SW480 (cell line): ENCODE measurements at places on chromosomes 5 and 9.

GRCh38 chr5:154766558-154767281, 11.5 kb downstream of the LARP1 start:
- no peak for DNase-seq

DNA sequence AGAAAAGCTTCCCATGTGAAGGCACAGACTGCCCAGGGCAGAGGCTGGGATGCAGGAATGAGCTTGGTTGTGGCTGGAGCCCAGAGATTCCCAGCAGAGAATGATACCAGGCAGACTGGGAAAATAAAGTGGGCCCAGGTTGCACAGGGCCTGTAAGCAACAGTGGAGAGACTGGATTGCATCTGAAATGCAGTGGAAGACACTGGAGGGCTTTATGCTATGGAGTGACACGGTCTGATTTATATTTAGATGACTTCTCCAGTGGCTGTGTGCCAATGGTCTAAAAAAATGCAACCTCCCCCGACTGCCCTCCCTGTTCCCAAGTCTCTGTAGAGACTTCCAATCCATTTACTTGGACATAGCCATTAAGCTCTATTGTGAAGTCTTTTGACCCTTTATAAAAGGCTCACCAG, 951.1 kb upstream of the DMAC1 start:
- no peak for DNase-seq

DNA sequence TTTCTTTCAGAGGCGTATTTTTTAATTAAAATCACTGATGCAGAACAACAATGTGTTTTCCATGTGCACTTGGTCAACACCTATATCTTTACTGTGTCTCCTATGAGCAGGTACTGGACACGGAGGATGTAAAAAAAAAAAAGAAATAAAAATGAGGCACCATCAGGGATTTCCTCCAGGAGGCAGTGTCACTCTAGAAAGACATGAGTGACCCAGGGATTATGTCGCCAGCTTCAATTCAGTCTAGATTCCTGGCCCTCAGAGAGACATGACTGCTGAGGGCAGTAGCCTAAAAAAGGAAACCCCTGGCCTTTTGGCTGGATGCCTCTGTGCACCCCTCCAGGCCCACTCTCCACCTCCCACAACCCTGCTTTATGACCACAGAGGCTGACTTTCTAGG, 18.3 kb upstream of the IL33 start:
- DNase-seq = no peak

GRCh38 chr9:105307591-105308130, 63.2 kb downstream of the SLC44A1 start:
- DNase-seq = no peak

GRCh38 chr5:71860048-71860447, 141.0 kb downstream of the CARTPT start:
- DNase-seq = no peak

- no peak for DNase-seq
Measured at GRCh38 chr5:114782177-114782576, 387.5 kb downstream of the TRIM36 start.

- no peak for DNase-seq
Measured at GRCh38 chr5:5739490-5739945, 317.0 kb downstream of the ICE1 start.

DNA sequence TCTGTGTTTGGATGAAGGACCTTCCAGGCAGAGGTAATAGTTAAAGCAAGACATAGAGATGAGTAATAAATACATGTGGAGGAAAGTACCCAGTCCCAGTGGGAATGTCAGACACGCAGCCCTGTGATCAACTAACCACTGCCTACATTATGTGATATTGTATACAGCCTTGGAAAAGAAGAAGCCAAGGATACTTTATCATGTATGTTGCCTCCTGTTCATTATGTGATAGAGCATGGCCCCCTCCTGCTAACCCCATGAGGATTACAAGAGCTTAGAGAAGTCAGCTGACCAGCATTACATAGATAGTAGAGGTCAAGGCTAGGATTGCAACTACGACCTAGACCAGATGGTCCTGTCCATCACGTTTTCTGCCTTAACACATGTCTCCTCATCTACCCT, 497.0 kb upstream of the TNC start:
- DNase-seq = no peak

DNA sequence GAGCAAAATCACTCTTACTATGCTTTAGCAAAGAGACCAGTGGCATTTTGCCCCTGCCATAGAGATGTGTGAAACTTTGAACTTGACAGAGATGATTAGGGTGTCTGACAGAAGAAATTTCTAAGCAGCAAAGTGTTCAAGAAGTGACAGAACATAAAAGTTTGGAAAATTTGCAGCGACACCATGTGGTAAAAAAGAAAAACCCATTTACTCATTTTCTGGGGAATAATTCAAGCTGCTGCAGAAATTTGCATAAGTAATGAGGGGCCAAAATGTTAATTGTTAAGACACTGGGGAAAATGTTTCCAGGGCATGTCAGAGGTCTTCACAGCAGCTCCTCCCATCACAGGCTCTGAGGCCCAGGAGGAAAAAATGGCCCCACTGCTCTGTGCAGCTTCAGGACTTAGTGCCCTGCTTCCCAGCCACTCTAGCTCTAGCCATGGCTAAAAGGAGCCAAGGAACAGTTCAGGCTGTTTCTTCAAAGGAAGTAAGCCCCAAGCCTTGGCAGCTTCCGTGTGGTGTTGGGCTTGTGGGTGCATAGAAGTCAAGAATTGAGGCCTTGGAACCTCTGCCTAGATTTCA, 6.1 kb upstream of the AP3B1 start:
- DNase-seq = no peak

DNA sequence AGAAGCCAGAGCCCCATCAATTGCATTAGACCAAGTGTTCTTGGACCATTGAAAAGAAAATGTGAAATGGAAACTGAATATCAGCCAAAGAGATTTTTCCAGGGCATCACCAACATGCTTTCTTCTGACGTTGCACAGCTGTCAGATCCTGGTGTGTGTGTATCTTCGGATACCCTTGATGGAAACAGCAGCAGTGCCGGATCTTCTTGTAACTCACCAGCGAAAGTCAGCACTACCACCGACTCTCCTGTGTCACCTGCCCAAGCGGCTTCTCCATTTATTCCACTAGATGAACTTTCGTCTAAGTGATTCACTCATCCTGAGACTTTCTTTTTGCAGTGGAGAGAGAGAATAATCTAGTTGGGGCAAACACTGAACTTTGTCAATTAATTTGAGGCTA, 75.7 kb downstream of the PIP5K1B start:
- peak; percentile 17 for DNase-seq

DNA sequence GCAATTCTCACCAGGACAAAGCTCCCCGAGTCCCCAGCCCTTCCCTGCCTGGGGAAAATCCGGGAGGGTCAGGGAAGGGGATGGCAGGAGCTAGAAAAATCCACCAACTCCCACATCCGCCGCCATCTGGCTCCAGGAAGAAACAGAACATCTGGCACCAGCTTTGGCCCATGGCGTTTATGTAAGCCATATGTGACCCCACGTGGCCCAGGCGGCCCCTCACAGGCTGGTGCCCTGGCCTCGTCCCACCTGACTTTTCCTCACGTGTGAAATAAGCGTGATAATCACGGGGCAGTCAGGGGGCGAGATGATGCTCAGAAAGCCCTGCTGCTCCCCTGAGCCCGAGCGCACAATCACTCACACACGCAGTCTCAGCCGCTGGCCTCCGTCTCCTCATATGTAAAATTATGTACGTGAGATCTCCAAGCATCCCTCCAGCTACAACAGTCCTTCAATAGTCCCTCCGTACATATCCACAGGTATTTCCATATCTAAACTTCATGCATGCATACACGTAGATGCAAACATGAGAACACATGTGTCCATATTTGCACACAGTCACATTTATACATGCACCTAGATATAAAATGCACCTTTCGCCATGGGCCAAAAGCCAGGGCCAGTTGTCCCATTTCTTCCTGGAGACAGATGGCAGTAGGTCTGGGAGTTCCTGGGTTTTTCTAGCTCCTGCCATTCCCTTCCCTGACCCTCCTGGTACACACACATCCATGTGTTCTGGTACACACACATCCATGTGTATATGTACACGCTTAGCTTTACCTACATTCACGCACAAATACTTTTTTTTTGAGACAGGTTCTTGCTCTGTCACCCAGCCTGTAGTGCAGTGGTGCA, 28.9 kb downstream of the PLPP7 start:
- DNase-seq = no peak

DNA sequence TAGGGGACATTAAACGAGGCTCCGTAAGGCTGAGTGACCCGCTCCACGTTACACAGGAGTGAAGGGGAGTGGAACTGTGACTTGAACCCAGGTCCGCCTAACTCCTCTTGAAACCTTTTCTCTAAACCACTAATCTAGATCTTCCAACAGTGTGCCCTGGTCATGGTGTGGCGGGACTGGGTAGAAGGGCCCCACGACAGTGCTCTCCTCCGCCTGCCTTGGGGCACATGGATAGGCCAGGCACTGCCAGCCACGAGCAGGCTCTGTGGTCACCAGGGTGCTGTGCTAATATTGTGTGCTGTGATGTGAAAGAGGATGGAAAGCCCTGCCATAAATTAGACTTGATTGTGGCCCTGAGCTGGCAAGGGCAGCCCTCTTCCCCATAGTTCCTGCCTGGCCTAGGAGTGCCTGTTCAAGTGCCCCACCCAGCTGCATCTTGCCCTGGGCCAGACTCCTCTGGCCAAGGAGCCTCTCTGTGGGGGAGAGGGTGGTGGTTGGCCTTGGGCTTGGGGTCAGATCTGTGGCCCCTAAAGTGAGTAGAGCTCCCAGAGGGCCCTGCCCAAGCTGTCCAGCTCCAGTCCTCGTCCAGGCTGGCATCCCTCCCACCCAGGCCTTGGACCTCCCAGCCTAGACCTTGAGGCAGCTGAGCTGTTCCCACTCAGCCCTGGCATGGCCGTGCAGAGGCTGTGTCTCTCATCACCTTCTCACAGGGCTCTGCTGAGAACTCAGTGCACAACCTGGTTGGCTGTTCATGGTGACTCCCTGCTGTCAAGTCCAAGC, 67.8 kb upstream of the TBC1D2 start:
- no peak for DNase-seq

GRCh38 chr9:113520109-113520642, 56.6 kb downstream of the RGS3 start:
- DNase-seq = peak; percentile 20

GRCh38 chr9:124285903-124286291, 28.1 kb downstream of the NEK6 start:
- peak; percentile 62 for DNase-seq

GRCh38 chr9:109017061-109017460, 3.8 kb upstream of the CTNNAL1 start:
- DNase-seq = no peak

- no peak for DNase-seq
Measured at GRCh38 chr9:76620996-76621395, 143.2 kb upstream of the PCA3 start.

DNA sequence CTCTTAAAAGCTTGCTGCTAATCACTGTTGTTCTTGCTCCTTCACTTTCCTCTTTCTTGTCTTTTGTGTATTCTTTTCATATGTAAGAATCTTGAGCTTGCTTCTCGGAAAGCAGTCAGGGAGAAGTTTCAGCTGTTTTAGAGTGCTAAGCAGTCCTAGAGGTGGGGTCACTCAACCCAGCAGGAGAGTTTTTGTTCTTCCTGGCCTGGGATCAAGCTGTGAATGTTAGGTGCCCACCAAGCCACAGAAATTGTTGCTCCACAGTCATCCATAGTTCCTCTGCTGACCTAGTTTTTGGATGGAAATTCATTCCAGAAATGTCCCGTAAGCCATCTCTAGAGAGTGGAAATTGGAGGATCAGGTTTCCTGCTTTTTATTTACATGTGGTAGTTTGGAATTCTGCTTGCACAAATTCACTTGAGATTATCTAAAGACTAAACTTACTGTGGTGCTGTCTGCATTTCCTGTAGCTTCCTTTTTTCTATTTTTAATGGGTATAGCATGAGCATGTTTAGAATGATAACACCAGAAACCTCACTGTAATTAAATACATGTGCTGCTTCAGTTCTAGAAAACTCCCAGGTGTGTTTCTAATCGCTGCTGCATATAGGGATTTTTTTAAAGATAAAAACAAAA, 108.7 kb downstream of the MAST4 start:
- no peak for DNase-seq

DNA sequence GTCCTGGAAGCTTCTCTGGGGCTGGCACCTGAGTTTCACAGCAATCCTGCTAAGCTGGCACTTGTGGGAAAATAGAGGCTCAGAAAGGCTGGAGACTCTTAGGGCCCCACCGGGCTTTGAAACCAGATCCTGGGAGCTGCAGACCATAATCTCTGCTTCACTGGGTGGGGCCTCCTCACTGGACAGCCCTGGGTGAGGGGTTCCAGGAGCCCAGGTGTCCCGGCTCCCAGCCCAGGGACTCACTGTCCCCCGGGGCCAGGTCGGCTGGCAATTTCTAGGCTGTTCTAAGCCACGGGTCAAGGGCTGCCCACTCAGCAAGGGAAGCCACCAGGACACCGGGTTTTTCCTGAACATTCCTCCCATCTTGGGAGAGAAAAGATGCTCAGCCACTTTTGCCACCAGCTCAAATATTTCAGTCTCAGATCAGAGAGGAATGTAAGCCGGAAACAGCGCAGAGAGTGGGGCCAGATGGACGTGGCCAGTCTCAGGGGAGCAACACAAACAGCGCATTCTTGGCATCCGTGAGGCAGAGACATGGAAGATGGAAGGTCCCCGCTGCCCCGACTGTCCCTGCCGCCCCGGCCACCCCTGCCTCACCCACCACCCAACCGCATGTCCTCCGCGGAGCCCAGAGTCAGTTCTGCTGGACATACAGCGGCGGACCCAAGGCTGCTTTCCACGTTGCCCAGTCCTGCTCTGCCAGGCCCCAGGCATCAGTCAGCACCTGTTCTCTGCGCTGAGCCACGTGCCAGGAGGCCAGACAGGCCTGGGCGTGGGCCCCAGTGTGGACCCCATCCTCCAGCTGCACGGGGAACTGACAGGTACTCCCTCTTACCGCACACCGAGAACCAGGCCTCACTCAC, 72.6 kb downstream of the VAV2 start:
- DNase-seq = no peak

DNA sequence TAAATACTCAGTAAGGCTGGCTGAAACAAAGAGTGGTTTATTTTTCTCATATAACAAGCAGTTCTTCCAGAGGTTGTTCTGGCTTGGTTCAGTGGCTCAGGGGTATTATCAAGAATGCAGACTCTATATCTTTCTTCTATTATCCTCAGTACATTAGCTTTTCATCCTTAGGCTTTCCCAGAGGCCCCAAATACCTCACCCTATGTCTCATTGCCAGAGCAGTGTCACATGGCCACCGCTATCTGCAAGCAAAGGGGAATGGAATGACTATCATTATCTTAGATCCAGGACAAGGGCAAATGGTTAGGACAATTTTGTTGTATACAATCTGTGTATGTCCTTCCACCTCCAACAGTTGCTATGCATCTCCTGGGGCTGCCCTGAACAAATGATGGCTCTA, 69.0 kb upstream of the SNX2 start:
- DNase-seq = no peak

GRCh38 chr5:95086927-95087815, 197.7 kb downstream of the MCTP1 start:
- DNase-seq = no peak

GRCh38 chr5:154756009-154756867, 1.1 kb downstream of the LARP1 start:
- DNase-seq = no peak

GRCh38 chr9:94949370-94949769, 222.9 kb downstream of the AOPEP start:
- DNase-seq = no peak
